ENCODE measurements at places on chromosomes 7 and 10.

- no peak for DNase-seq
Observed at GRCh38 chr10:3761021-3761686, 23.9 kb downstream of the KLF6 start.

DNA sequence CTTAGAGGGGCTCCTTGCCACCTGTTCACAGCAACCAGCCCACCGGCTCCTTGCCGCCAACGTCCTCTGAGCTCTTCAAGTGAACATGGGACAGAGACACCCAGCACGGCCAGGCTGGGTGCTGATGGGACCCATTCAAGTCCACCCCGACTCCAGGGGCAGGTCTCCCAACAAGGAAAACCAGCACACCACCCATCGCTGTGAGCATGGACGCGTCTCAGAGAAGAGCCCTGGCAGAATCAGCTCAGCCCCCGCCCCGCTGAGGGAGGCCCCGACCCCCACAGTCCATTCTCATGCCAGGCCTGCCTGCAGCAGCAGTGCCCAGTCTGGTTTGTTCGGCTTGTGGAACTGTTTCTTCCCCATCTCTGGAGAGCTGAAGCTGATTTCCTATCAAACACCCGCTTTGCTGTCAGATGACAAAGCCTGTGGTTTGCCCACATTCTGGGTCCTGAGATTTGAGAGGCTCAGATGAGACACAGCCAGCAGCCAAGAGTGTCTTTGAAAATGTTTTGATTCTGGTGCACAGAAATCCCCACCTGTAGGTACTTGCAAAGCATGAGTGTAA, 216.6 kb downstream of the ZMYND11 start:
- no peak for DNase-seq

DNA sequence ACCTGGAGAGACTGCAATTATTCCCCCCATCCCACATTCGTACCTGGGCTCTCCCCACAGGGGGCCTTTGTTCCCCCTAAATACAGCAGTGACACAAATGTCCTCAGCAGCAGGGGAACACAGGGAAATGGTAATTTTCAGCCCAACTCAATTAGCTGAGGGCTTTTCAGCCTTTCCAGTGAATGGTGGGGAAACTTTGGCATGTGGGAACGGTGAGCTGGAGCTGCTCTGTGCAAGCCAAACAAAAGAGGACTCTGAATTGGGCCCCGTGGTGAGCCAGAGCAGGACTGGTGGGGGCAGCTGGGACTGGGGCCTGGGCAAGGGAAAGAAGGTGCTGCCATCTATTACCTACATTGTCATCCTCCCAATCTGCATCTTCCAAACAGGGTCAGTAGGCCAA, 51.0 kb downstream of the FBXW4 start:
- no peak for DNase-seq

GRCh38 chr10:70324951-70325781, 41.4 kb upstream of the NPFFR1 start:
- no peak for DNase-seq

GRCh38 chr10:125283191-125283835, 123.0 kb upstream of the CTBP2 start:
- DNase-seq, result no peak

- DNase-seq, result no peak
Observed at GRCh38 chr10:21638681-21639080, 104.6 kb downstream of the MLLT10 start.

DNA sequence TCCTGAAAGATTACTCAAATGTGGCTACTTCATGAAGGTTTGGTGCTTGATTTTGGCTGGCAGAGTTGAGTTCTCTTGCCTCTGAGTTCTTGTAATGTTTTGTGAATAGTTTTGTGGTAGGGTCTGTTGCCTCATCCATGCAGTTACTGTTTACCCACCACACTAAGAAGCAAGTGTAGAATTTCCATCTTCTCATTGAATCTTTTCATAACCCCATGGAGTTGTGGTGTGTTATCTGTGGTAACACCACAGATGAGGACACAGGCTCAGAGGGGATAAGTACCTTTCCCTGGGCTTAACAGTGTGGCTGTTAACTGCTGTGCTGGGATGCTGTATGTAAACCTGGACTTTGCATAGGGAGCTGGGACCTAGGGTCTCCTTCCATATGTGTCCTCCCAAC, 186.3 kb downstream of the CAMK1D start:
- no peak for DNase-seq

- DNase-seq, result no peak
Observed at GRCh38 chr7:831596-832166, 595 bp upstream of the SUN1 start.

- no peak for DNase-seq
Observed at GRCh38 chr7:115047958-115048720, 126.2 kb downstream of the MDFIC start.

- DNase-seq, result no peak
Observed at GRCh38 chr7:6705959-6706665, 635 bp downstream of the ZNF12 start.

GRCh38 chr7:101308245-101309085, 13.1 kb downstream of the IFT22 start:
- no peak for DNase-seq

GRCh38 chr7:93985101-93985500, 19.1 kb downstream of the BET1 start:
- no peak for DNase-seq

GRCh38 chr7:148979827-148980226, 48.5 kb downstream of the PDIA4 start:
- no peak for DNase-seq

GRCh38 chr10:77264107-77264506, 373.5 kb downstream of the KCNMA1 start:
- DNase-seq, result no peak

- DNase-seq, result no peak
Observed at GRCh38 chr10:120606051-120606764, 149.2 kb downstream of the PLPP4 start.

- DNase-seq, result no peak
Observed at GRCh38 chr10:85612378-85612775, 754.2 kb downstream of the GRID1 start.

GRCh38 chr10:6574664-6575176, 5.4 kb downstream of the PRKCQ start:
- DNase-seq, result no peak

GRCh38 chr7:142800088-142800487, 29.3 kb downstream of the PRSS2 start:
- DNase-seq, result no peak

DNA sequence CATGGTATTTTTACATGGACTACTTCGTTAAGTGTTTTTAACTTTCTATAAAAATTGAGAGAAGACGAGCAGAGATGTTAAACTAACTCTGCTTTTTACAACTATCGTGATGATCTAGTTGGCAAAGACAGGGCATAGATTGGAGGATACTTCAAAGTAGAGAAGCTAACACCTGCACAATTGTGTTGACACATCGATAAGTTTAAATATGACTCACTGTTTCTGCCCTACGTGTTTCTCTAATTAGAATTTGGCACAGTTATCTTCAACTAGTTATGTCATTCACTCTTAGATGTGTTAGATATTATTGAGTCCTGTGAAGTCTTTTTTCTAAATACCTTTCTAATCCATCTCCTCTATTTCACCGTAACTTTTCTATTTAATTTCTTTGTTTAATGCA, 68.5 kb upstream of the FERD3L start:
- no peak for DNase-seq

DNA sequence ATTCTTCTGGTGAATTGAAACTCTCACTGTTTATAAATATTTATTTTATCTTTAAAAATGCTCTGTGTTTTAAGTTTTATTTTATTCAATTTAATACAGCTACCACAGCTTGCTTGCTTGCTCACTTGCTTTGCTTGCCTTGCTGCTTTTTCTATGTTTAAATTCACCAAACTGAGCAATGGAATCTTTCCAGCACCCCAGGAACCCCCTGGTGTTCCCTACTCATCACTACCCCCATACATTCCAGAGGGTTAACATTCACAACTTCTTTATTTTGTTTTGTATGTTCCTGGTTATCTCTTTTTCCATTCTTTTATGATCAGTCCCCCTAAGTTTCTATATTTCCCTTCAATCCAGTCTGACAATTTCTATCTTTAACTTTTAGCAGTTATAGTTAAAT, 166.5 kb upstream of the COL1A2 start:
- DNase-seq, result no peak

DNA sequence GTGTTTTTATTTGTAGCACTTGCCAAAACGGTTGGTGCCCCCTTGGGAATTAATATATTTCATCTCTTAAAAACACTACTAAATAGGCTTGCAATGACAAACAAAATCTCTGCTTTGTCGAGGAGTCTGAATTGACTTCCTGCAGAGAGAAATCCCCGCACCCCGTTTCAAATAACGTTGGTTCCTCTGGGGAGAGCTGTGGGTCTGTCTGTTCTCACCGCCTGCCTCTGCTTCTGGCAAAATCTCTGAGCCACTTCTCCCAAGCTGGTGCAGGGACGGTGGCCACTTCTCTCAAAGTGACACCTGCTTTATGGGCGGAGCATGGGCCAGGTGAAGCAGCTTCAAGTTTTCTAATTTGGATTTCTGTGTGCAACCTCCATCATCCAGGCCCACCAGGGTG, 186.3 kb upstream of the ADARB2 start:
- no peak for DNase-seq

- no peak for DNase-seq
Observed at GRCh38 chr7:150849204-150849775, 3.0 kb upstream of the AOC1 start.

DNA sequence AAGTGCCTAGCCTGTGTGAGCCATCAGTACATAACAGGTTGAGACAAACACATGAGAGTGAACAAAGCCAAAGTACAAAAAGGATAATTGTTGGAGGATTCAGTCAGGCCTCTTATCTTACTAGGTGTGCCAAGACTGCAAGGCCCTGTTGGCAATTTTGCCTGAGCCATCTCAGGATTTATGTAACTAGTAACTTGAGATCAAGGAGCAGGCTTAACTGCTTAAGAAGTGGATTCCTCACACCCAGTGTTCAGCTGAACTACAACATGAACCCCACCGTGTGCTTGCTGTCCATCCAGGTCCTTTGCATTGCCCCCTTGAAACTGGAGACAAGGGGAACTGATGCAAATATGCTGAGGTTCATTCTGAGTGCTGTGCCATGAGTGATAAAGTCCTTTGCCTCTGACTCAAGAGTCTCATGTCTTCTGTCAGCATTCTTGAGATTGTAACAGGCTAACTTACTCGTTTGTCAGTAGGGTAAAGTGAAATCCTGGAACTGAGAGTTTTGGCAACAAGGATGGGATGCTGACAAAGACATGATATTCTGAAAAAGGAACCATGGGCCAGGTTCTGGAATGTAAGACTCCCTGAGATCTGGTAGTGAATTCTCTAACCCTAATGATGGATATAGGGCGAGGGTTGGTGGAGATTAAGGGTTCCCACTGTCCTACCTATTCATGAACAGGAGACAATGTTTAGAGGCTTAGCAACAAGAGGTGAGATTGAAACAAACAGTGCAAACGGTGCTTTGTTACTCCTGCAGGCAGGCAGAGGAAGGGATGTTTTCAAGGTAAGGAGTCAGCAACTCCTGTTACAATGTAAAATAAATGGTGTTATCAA, 44.1 kb upstream of the GATAD1 start:
- no peak for DNase-seq

DNA sequence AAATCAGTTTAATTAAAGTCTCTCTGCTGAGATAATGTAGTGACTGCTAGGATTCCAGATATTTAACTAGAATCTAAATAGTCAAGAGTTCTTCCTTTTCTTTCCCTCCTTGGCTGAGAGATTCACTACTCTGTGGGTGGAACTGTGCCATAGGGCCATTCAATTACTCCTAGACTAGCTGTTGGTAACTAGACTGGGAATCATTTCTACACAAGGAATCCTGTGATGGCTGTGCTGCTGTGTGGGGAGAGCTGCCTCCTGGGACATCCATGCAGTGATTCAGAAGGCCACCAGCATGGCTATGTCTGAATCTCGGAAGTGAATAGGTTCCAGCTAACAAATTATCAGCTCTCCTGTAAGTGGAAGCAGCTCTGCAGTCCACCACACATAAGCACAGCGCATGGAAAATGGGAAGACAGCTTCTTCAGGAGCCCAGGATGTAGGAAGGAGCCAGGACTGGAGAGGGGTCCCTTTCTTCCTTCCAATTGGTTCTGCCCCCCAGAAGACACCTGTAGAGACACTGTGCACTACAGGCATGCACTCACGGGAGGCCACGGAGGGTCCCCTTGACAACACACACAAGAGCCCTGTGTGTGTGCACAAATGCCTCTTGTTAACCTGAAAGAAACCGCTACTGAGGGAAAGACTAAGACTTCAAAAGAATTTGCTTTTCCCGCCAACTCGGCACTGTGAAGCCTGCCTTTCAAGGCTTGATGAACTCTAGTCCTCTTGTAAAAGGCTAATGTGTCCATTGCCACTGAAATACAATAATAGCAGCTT, 66.5 kb downstream of the SCRN1 start:
- DNase-seq, result no peak

DNA sequence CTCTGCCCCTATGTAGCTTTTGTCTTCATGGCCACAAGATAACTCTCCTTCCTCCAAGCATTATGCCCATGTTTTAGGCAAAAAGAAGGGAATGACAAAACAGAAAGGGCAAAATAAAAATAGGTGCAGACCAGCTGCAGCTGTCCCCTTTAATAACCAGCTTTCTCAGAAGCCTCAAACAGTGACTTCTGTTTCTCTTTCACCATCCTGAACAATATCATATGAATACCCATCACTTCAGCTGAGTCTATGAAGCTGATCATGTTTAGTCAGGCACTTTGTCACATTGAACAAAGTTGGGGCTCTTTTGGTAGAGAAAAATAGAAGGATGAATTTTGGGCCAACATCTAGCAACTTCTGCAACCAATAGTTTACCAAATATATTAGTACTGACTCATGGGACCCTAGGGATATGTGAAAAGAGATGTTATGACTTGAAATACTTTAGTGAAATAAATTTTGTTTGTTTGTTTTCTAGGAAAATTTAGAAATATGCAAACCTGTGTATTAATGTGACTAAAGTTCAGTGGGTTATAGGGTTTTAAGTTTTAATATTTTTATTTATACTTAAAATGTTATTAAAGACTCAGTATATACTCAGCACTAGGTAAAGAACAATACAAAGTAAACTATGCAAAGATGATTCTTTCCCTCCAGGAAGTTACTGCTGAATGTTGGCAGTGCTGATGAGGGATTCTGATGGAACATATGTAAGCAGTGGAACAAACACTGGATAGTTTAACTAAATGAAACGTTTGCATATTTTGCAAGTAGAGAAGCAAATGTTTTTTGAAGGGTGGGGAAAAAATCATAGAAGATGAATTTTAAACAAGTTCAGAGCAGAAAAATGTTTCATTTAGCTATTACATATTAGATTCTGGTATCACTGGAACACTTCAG, 133.7 kb downstream of the FOXP2 start:
- DNase-seq, result no peak

DNA sequence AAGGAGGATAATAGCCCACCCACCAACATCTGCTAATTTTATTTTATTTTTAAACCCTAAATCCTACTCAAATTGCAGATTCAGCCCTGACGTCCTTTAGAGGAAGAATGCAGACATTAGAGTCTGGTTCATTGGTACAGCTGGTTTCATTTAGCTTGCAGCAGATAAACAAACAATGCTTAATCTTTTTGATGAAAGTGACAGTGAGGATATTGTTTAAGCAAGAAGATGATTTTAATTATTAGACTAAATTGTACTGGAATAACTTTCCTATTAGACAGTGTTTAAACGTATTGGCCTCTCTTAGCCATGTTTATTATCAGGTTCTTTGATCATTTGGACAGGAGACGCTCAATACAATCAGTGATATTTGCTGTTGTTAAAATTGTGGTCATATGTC, 164.8 kb downstream of the CDK14 start:
- no peak for DNase-seq

GRCh38 chr10:60903096-60903495, 40.9 kb downstream of the RHOBTB1 start:
- no peak for DNase-seq

- no peak for DNase-seq
Observed at GRCh38 chr10:78931321-78932053, 137.3 kb upstream of the ZMIZ1 start.

All from cerebellar nuclear complex (tissue), 1 donor.